Nephron progenitor cell (in vitro differentiated cells): ENCODE measurements at places on chromosomes 12 and 14.

- no peak for DNase-seq
Measured at GRCh38 chr14:92093320-92093719, 13.1 kb downstream of the ATXN3 start.

GRCh38 chr12:58413794-58414193 lies 472.4 kb downstream of the ATP23 start:
- no peak for DNase-seq

- DNase-seq, result no peak
Measured at GRCh38 chr12:121574025-121574424, 6.8 kb downstream of the KDM2B start.

DNA sequence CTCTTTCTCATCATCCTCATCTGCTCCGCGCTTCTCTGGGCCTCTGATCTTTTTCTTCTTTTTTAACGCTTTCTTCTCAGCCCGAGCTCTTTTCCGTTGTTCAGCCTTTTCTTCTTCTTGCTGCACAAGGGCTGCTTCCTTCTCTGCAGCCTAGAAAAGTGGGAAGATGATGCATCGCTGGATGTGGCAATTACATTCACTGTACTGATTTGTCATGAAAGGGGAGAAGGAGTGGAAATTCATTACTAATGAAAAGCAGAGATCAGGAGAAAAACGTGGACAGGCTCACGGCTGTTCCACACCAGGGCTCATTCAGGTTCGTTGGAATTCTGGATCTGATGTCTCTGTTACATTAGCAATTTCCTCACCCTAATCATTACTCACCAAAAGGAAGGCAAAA lies 15.1 kb downstream of the FICD start:
- DNase-seq, result no peak

GRCh38 chr12:123512838-123513665 lies 20.5 kb downstream of the RILPL1 start:
- peak; percentile 22 for DNase-seq

- DNase-seq, result no peak
Measured at GRCh38 chr14:49679271-49679670, 8.7 kb downstream of the POLE2 start.

DNA sequence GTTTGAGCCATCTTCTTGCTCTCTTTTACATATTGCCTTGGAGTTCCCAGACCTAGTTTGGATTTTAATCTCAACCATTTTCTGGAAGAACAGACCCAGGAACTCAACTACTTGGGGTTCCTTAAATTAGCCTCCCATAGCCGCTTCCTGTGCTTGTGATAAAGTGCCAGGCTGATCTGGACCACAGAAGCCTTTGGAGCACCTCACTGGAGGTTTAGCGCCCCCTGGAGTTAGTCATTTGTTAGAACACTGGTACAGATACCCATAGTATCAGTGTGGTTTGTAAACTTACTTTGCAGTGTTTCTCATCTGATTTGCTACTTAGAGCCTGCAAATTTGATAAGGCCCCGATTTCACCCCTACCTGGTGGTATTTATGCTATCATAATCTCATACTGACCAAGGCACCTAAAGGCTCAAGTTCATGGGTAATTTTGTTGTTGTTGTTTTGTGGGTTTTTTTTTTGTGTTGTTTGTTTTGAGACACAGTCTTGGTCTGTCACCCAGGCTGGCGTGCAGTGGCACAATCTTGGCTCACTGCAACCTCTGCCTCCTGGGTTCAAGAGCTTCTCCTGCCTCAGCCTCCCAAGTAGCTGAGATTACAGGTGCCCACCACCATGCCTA lies 3.7 kb downstream of the UNC119B start:
- DNase-seq, result peak; percentile 75

DNA sequence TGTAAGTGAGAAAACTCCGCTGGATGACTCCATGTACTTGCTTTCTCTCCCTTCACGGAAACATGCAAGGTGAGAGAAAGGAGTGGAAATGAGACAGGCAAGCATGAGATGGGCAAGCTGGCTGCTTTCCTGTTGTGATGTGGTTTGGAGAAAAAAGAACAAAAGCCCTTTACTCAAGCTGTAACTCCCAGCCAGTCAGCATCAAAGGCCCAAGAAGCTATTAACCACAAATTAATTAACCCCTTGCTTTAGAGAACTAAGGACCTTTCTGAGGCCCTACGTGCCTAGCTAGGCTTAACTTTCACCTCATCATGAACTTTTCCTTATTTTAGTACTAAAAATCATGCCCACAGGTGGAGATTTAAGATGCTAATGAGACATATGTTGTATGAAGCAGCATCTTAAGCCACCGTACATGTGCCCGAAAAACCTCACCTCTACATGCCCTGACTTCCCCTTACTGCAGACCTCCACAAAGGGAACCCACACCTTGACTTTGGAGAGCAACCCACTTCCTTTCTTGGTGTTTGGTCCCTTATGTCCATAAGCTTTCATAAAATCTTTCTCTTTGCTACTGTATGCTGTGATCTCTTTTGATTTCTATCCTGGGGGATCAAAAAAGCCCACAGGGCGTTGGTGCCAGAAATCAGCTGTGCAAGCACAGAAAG lies 87.0 kb downstream of the GALNT8 start:
- no peak for DNase-seq

DNA sequence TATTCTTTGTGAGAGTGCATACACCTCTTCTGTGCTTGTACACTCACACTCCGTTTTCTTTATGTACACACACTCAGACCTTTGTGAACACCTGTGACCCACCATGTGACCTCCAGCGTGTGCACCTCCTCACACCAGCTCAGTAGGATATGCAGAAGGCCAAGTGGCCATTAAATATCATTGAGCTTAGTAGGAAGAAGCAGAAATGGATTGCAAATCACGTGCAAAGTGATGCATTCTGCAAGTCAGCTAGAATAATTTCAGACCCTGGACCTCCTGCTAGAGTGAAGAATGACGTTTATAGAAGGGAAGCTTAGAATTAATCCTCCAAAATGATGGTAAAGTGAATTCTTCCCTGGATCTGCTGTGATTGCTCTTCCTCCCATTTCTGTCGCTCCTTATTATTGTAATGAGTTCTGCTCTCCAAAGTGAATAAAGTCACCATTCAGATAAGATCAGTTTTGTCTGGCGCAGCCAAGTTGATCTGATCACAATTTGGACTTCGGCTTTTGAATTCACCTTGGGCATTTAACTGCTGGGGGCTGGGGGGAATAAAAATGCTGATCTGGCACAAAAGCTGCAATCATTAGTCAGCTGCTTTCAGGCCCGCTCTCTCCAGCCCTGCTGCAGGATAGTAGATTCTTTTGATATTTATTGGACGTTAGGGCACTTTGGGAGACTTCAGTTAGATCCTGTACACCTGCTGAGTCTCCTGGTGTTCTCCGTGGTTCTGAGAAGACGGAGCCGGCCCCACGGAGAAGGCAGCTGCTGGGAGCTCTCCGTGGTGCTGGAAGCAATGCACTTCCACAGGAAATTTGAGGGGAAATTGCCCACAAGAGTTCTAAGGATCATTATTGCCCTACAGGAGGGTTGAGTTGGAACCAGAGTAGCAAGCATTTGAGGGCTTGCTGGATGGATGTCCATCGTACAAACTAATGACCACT lies 12.4 kb upstream of the NRXN3 start:
- DNase-seq, result peak; percentile 84

DNA sequence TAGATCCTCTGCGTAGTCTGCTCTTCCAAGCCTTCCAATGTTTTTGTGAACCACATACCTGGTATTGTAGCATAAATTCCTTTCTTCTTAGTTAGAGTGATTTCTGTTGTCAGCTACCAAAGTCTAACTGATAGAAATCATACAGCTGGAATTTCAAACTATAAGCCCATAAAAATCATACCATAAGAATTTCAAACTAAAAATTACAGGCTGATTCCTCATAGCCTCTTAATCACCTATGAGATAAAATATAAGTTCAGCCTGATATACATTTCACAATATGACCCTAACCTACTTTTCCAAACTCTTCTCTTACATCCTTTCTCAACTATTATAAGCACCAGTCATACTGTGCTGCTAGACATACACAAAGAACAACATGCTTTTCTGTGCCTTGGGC lies 64.8 kb downstream of the PTHLH start:
- DNase-seq, result no peak

DNA sequence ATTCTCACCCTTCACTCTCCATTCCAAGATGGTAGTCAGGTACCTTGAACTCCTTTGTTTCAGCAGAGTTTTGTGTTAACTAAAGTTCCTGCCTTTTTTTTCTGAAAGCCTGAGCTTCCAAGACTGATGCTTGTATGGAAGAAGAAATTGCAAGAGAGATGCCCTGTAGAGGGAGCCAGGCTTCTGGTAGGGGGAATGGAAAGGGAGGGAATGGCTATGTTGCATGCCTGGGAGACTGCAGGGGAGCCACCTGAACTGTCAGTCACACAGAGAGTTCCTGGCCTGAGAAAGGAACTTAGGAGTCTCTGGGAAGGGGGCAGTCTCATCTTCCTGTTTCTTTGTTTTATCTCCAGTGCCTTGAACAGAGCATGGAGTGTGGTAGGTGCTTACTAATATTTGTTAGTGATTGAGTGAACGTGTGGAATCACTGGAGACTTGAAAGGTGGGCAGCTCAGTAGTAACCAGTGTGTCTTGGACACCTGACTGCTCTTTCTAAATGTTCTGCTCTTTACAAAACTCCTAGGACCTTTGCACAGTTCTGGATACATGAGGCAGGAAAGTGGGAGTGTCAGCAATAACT lies 132.2 kb downstream of the ANO4 start:
- DNase-seq, result peak; percentile 24

GRCh38 chr14:52919971-52920370 lies 30.9 kb downstream of the FERMT2 start:
- DNase-seq, result no peak

- DNase-seq, result no peak
Measured at GRCh38 chr14:98404811-98405210, 867.2 kb downstream of the BCL11B start.

DNA sequence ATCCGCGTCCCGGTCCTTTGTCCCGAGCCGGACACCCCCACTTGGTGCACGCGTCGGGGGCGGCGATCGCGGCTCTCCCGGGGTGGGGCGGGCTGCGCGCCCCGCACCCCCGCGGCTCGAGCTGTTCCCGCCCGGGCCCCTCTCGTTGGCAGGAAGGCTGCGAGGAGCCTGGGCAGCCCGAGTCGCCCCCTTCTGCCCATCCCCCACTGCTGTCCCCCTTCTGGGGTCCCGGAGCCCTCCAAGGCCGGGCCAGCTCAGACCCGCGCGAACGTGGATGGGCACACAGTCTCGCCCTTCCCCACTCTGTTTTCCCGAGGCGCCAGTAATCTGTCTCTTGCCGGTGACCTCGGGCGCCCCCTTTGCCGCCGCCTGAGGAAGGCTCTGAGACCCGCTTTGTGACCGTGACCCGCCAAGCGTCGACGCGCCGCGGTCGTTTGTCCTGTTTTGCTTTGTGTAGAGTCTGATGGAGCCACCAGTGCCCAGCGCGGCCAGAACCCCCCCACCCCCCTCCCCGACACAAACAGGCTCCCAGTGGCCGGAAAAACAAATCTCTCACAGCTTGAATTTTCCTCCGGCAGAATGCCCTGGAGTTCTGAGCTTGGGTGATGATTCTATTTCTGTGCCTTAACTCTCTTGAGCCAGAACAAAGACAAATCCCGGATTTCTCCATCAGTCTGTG lies 610 bp downstream of the C14orf132 start:
- peak; percentile 67 for DNase-seq

DNA sequence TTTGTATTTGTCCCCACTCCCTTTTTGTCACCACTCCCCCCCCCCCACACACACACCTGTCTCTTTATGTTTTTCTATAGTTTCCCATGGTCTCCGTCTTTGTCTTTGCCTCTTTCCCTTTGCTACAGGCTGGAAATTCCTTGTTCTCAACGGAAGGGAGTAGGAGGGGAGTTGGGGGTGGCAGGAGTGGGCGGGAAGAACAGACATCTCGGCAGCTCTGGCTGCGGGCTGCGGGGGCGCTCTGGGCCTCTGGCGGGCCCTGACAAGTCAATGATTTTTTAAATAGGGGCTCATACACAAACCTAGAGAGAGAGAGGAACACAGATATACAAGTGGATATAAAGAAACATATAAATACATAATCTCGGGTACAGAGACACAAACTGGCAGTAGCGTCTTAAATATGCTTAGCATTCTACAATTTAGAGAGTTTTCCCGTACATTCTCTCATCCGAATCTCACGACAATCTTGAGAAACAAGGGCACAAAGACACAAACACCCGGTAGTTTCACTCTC lies 2.4 kb upstream of the NAB2 start:
- DNase-seq, result peak; percentile 61

DNA sequence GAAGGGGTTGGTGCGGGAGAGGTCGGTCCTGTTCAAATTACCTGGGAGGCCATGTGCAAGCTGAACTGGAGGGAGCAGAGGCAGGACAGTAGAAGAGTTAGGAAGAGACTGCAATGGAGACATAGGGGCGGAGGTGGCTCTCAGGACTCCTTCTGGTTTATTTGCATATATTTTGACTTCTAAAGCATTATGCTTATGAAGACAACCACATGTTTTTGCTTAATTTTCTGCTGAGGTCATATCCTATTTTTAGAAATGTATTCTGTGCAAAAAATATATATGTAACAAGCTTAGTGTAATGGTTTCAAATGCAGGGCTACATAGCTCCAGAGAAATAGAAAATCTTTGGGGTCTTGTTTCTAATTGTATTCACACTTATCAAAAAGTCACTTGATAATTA lies 137.0 kb upstream of the MDM1 start:
- DNase-seq, result no peak
